Fibroblast of the conjunctiva (primary cell): ENCODE measurements at places on chromosomes 3 and 15.

DNA sequence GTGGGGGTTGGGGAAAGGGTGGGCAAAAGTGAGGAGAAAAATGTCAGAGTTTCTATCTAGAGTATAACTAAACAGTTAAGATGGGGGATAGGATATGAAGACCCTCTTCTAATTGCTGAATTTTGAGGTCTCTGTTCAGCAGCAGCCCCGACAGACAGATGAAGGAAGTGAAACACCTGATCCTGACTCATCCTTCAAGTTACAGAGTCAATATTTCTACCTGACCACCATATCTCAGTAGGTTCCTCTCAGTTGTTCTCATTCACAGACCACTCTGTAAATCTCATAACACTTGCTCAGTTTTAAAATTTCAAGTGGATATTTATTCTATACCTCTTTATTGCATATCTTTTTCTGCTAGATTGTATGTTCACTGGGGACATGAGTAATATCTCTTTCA lies 69.5 kb downstream of the CCDC54 start:
- DNase-seq: no peak

GRCh38 chr3:43390255-43390588 lies 103.9 kb downstream of the SNRK start:
- DNase-seq: no peak

DNA sequence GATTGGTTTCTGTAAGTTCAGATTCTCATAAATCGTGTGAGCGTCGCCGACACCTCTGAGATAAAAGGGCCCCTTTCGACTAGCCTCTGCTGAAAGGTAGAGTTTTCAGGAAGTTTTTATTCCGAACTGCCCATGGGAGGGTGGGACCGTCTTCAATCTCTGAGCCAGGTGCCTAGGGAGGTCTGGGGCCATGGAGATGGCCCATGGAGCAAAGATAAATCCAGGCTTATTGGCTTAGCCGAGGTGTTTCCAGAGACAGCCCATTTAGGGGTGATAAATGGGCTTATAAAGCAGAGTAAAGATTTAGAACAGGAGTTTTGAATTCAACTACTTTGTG lies 442 bp downstream of the QTRT2 start:
- no peak for DNase-seq

DNA sequence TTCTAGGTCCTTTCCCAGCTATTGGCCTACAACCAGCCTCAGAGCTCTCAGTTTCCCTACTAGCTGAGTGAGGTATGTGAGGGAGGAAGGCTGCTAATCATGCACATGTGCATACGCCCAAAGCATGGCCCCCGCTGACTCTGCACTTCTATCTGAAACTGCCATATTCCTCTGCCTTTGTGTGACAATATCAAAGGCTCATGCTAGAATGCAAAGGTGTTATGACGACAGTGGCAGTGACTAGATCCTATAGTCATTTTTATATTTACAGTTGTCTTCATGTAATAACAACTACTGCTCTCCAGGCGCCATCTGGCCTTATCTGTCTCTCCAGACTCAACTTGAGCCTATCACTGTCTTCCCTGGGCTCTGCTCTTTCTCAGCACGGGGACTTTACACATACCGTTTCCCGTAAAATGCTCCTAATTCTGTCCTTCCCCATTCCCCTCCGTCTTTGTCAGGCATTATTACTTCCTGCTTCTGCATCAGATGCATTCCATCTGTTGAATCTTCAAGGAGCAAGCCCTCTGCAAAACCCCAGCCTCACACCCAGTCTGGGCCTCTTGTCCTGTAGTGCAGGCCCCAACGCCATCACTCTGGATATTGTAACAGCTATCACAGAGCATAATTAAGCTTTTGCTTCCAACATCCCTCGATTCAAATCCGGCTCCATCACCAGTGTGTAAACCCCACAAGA lies 102.5 kb downstream of the PDCD6IP start:
- DNase-seq: no peak

DNA sequence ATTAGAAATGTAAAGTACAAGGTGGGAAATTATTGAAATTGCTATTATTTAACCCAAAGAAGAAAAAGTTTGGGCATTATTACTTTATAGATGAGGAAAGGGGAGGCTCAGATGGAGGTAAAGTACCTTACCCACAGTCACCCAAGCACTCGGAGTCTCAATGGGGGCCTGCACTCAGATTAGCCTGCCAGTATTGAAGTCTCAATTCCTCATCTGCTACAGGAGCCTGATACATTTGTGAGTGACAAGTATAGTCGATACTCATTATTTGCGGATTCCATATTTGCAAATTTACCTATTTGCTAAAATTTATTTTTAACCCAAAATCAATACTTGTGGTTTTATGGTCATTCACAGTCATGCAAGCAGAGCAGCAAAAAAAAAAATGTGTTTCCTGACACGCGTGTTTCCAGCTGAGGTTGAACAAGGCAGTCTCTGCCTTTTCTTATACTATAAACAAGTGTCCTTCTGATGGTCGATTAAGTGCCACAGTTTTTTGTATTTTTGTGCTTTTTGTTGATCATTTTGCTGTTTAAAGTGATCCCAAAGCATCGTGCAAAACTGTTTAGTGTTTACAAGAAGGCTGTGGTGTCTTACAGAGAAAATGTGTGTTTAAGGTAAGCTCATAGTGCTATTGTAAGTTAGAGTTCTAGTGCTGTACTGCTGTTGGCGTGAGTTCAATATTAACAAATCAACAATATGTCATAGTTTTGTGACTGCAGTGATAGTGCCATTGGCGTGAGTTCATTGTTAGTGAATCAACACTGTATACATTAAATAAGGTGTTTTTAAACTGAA lies 48.0 kb downstream of the ARHGEF26 start:
- DNase-seq: no peak

DNA sequence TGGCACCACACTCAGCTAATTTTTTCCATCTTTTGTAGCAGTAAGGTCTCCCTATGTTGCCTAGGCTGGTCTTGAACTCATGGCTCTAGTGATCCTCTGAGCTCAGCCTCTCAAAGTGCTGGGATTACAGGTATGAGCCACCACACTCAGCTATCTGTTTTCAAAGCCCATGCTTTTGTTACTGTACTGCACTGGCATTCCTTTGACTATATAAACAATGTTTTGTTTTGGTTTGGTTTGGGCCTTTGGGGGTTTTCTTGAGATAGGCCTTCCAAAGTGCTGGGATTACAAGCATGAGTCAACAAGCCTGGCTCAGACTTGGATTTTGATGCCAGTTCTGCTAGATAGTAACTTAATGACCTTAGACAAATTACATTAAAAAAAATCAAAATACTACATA lies 89.7 kb upstream of the GK5 start:
- peak; percentile 64 for DNase-seq

DNA sequence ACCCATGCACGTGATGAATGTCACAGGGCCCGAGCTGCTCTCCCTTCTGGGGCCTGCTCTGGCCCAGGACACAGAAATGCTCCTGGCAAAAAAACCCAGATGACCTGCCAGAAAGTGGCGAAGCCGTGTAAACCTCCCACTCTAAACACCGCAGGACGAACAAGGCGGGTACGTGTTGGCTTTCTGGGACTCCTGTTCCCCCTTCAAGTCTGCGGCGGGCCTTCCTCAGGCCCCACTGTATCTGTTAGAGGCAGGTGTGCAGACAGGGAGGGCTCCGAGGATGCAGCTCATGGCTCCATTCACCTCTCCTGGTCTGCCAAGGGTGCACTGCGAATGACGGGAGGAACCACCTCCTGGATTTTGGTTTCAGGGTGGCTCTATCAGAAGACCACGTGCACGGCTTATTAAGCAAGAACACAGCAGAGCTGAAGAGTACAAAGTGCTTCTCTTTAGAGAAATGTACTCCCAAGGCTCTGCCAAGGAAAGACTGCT lies 173.8 kb downstream of the ADAMTS17 start:
- DNase-seq: no peak

GRCh38 chr3:58520403-58521335 lies 16.3 kb downstream of the ACOX2 start:
- no peak for DNase-seq

DNA sequence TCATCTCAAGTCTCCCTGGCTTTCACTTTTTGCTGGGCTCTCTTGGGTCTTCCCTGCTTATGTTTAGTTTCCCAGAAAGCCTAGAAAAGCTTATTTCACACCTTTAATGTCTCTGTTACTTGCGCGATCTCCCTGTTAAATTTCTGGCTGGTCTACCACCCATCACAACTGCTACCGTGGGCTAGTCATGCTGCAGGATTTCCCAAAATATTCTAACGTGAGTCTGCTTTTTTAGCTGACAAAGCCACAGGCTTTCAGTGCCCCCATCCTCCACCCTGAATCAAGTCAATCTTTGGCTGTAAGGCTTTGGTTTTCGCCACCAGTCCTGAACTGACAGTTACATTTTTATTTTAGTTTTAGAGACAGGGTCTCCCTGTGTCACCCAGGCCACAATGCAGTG lies 74.1 kb downstream of the SUMF1 start:
- no peak for DNase-seq

- DNase-seq: no peak
Observed at GRCh38 chr3:1214933-1215332, 122.1 kb downstream of the CNTN6 start.

DNA sequence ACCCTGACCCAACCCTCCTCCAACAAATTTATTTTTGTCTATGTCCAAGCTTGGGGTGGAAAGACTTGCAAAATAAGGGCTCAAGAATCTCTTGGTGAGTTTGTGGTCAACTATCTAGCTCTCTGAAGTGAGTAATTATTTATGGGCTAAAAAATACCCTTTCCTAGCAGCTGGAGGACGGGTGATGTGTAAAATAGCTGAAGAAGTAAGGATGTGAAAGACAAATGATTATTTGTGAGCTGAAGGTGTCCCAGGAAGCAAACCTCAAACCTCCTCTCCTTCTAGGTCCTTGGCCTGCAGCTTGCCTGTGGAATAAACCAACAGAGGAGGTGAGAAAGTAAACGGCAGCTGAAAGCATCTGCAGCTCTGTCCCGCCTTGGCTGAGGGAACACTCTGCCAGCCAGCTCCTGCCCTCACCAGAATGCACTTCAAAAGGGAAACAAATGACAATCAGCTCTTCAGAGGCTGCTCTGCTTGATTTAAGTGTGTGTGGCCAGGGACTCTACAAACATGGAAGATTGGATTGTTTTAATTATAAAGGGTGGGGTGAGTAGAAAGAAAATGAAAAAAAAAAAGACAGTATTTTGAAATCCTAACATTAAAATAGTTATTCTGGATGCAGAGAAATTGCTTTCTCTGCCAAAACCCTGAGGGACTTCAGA lies 60.3 kb downstream of the TM4SF4 start:
- DNase-seq: no peak

DNA sequence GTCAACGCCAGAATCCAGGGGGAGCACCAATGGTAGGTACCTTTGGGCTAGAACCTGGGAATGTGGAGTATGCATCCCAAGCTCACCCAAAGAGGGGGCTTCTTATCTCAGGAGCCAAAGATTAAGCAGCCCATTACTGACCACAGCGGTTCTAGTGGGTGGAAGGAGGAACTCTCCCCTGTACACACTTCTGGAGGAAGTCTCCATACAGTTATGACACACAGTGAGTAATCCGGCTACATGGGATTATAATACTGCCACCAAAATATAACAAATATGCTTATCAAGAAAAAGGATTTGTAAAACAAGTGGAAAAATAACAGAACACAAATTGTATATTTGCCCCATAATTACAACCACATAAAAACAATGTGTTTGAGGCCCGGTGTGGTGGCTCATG lies 8.4 kb downstream of the MYO1E start:
- DNase-seq: no peak

GRCh38 chr3:123120573-123120972 lies 53.7 kb downstream of the PDIA5 start:
- no peak for DNase-seq

GRCh38 chr3:105904678-105905284 lies 36.0 kb upstream of the CBLB start:
- DNase-seq: peak; percentile 10

GRCh38 chr3:99875581-99875928 lies 57.9 kb downstream of the CMSS1 start:
- peak; percentile 51 for DNase-seq

DNA sequence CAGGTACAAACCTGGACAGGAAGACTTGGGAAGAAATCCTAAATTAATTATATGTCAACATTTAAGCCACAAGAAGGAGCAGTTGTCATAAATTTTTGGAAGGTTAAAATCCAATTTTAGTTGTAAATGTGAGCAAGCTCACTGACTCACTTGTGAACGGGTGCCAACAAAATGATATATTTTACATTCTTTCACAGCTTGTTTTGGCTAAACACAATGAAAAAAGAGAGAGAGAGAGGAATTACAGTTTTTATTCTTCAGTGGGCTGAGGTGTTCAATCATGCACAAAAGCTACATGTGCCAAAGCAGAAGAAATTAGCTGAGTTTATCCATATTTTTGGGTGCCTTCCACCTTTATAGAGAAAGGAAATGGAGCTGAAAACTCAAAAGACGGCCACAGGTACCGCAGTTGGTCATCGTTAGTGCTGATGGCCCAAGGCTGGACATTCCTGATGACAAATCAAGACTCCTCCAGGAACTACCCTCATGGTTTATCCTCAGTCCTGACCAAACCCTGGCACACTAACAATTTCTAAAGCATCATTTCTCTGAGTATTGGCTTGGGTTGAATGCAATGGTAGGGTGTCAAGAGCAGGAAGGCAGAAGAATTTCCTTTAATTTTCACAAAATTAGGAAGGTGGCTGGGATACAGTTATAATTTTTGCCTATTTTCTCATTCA lies 37.6 kb upstream of the WNT5A start:
- DNase-seq: peak; percentile 37

GRCh38 chr3:4864503-4864902 lies 114.7 kb upstream of the BHLHE40 start:
- DNase-seq: no peak

DNA sequence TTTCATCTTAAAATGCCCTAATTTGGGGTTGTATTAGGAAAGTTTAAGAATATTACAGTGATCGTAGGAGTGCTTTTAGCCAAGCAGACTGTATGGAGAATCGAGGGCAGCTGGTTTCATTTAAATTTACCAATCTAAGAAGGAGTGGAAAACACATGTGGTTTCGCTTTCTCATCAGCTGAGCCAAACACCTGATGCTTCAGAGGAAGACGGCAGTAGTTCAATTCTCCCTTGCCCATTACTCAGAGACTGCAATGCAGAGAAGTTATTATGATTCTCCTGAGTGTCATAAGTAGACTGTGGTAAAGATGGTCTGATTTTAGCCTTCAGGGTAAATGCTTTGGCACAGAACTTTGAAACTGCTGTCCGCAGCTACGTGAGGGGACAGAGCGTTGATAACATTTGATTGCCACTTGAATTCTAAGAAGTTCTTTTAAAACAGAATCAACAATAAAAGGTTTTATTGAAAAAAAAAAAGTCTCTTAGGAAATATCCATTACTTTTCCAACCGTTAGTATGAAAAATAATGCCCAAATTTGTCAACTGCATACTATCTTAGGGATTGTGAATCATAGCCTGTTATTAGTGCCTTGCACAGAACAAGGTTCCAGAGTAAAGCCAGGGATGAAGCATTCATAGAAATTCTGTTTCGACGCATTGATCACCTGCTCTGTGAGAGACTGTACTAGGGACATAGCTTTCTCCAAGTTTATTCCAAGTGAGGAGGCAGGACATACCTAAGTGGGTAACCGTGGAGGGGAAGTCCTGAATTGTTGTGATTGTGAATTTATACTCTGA lies 25.6 kb downstream of the LYSMD4 start:
- peak; percentile 46 for DNase-seq
